ENCODE measurements at places on chromosomes 3 and 15.

GRCh38 chr3:71693641-71694040 is 31.6 kb downstream of the EIF4E3 start:
- no peak for DNase-seq

GRCh38 chr3:9653565-9654248 is 4.4 kb downstream of the MTMR14 start:
- DNase-seq, result no peak

GRCh38 chr3:33438881-33439545 is 1.2 kb downstream of the UBP1 start:
- DNase-seq, result no peak

DNA sequence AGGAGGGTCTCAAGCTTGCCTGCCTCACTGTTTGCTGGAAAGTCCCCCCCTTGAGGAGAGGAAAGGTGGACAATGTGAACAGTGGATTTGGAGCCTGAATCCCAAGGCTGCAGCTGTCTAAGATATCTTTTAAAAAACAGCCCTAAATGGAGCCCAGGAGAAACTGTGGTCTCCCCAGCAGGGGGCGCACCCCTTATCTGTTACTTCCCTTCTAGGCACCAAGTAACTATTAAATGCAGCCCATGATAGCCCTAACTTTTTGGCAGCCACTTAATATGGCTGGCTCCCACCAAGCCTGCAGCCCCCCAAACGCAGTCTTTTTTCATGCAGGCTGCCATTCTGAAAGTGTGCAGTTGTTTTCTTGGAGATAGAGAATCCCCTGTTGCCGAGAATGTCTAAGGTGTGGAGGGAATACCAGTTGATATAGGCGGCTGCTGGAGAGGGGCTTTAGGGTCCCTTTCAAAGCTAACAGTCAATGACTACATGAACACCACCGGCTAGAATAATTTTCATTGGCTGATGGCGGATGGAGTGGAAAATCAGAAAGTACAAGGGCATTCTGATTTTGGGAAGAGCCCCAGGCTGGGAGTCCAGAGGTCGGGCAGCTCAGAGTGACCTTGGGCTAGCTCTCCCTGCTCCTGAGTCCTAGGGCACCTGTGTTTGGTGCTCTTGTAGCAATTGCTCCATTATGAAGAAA is 1.3 kb downstream of the RHCG start:
- peak; percentile 41 for DNase-seq

GRCh38 chr3:149340310-149340933 is 7.0 kb upstream of the TM4SF18 start:
- no peak for DNase-seq

- DNase-seq, result peak; percentile 46
Observed at GRCh38 chr3:195892105-195893043, 16.0 kb downstream of the TNK2 start.

DNA sequence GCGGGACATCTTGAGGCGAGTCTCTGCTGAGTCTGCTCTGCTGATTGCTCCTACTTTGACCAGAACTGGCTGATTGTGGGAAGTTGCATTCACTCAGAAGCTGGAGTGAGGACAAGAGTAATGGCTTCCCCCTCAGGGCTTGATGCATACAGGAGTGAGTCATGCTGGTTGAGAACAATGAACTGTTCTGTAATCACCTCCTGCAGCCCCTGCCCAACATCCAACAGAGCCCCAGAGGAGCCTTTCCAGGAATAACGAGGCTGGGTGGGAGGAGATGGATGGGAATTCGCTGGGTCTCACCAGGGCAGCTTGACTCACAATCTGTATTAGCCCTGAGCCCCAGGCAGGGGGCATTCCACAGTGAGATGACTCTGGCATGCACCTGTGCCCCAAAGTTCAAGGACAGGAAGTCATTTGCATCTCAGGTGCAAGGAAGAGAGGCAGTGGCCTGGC is 85.0 kb downstream of the RAB11A start:
- DNase-seq, result peak; percentile 78

GRCh38 chr15:99211926-99212325 is 37.5 kb downstream of the TTC23 start:
- DNase-seq, result no peak

DNA sequence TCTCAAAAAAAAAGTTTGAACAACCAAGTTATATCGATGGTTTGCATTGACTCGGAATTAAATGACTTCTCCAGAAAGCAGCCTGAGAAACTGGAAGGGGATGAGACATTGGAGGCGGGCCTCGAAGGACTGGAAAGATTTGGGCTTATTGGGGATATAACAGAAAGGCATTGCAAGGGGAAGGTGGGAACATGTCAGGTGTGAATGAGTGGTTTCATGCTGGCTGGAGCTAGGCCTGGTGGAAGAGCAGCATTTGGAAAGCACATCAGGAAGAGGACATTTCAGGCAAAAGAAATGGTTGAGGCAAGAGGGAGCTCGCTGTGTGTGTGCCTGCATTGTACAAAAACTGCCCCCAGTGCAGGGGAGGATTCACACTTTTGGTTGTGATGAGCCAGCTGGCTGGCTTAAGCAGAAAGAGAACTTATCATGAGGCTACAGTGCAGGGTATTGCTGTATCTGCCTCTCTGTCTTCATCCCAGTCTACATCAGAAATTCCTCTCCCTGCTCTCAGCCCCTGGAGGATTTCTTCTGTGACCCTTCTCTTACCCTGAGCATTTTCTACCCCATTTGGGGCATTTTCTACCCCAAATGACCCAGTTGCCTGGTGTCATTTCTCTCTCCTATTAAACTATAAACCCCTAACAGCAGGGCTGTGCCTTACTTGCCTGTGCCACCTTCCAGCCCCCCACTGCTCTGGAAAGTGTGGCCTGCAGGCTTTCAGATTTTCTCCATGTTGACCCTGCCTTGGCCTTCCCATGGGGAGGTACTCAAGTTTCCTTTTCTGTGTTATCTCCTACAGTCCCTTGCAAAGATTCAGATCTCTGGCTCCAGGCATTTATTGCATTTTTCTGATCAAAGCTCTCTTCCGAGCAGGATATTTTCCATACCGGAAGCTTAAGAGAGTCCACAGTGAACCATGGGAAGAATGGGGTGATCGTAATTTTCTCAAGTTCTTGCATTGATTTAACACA is 64.4 kb upstream of the FLNB start:
- no peak for DNase-seq
